Kidney epithelial cell (primary cell): ENCODE measurements at places on chromosomes 12 and 14. TPM values are rescaled to one million over a fixed set of nuclear protein-coding genes. Genes with fewer than 3 reads are reported as not detected.

CYP27B1 gene
- 4.3 and 5.2 TPM in 2 replicates for total RNA-seq

E2F7 gene
- 34.2 and 53.3 TPM in 2 replicates for total RNA-seq

RASSF9 gene
- 2.2 and 2.5 TPM in 2 replicates for total RNA-seq

DAZAP2 gene
- 244 and 271 TPM in 2 replicates for total RNA-seq

A2M gene
- 1.6 and 5.1 TPM in 2 replicates for total RNA-seq

IGFBP6 gene
- total RNA-seq: 21.4 and 33.7 TPM in 2 replicates

PTCSC3 gene
- total RNA-seq: not detected in 2 replicates

HEATR5A gene
- total RNA-seq: 12.4 and 18.8 TPM in 2 replicates

RNASE3 gene
- not detected in 2 replicates for total RNA-seq

LGALS3 gene
- 114 and 126 TPM in 2 replicates for total RNA-seq

ITGA7 gene
- total RNA-seq: 2.0 and 6.4 TPM in 2 replicates

FGF23 gene
- not detected in 2 replicates for total RNA-seq

CLEC6A gene
- not detected in 2 replicates for total RNA-seq
